H4 (cell line): ENCODE measurements at places on chromosomes 2 and 18. TPM values are rescaled to one million over a fixed set of nuclear protein-coding genes. Genes with fewer than 3 reads are reported as not detected.

DNA sequence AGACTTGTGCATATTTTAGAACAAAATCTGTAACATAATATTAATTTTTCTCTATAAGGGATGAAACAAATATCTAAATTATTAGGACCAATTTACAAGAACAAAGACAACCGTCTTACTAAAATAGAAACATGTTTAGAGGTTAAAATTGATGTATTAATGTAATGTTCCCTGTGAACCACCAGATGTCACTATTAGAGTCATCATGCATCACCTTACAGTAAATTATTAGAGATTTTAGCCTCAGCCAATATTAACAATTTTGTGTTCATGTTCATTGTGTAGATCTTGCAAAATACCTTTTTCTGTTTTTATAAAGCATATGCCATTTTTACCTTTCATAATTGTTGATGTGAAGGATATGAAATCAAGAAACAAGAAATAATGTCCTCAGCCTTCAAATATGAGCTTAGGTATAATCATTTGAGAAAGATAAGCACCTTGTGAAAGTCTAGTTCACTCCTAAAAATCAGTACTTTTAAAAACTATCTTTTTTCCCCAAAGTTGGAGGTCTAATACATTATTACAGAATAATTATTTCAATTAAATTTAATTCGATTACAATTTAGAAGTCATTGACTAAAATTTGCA, 344.3 kb upstream of the KCNH7 start:
- DNase-seq, result peak; percentile 30

DNA sequence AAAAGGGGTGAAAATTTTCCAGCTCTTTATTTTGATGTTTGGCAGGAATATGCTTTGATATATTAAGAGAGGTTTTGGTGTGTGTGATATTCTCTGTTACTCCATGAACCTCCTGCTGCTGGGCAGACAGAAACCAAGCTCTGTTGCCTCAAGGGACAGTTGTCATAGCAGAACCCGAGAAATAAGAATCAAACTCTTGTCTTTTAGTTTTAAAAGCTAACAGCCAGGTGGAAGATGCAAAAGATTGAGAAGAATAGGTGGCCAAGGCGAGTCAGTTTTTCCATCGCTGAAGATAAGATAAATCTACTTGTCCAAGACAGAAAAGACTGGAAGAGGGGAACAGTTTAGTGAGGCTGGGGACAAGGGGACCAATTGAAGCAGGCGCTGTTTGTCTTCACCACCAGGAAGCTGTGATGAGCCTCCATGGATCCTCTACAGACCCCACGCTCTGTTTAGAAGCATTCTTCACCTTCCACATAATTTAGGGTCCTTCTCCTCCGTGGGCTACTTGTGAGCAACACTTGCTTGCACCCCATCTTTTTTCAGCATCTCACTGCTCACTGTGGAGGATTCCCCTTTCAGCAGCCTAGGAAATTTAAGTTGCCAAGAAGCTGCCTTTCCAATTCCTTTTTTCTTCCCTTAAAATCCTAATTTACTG, 23.9 kb downstream of the PMAIP1 start:
- DNase-seq, result no peak

- no peak for DNase-seq
Observed at GRCh38 chr2:219482674-219483405, 15.9 kb upstream of the GMPPA start.

- DNase-seq, result no peak
Observed at GRCh38 chr18:75244351-75245313, 34.0 kb downstream of the TSHZ1 start.

- DNase-seq, result no peak
Observed at GRCh38 chr2:71244302-71244660, 17.4 kb upstream of the PAIP2B start.

DNA sequence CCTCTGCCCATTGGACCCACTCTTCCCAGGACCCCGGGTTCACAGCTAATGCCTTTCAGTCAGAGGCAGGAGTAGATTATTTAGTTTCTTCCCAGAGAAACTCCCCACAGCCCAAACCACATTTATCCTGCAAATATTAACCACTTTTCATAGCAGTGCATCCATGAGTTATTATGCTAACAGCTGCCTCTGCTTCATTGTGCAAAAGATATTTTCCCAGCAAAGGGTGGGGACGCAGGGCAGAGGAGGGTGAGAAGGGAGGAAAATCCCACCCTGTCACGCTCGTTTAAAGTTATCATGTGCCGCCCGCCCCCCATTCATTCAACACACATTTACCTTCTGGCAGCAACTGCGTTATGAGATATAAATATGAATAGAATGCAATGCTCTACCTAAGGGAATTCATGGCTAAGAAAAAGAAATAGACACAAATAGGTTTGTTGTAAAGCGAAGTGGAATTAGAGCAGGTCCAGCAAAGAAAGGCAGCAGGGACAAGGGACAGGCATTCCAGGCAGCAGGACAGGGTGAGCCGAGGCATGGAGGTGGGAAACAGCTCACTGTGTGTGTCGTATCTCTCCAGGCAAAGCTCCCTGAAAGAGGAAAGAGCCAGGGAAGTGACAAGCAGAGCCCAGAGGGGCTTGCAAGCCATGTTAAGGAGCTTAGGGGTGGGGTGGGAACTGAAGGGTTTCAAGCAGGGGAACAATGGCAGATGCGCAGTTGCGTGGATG, 46.3 kb upstream of the LTBP1 start:
- DNase-seq, result no peak

DNA sequence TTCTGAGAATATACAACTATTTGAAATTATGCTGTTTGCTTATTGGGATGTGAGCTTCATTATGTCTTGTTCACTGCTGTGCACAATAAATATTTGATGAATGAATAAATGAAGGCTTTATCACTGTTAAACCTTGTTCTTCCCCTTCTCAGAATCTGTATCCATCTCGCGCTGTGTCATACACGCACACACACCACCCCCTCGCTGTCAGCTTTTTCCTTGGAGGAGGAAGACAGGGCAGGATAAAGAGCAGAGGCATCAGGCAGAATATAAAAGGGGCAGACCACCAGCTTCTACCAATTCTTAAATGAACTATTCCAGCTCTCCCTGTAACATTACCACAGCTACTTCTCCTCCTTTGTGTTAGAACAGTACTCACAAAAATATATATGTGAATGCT, 75.0 kb downstream of the CD226 start:
- no peak for DNase-seq

- peak; percentile 51 for DNase-seq
Observed at GRCh38 chr2:169141713-169142352, 72.5 kb downstream of the DHRS9 start.

DNA sequence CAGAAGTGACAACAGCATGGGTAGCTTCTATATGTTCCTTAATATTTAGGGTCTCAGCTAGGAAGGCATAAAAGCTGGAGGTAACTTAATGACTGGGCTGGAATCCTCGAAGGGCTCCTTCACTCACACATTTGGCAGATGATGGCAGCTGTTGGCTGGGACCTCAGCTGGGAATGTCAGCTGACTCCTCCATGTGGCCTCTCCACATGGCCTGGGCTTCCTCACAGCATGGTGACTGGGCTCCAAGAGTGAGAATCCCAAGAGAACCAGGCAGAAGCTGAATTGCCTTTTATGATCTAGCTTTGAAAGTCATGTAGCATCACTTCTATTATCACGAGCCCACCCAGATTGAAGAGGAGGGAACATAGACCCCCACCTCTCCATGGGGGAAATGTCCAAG, 54.9 kb downstream of the TET3 start:
- DNase-seq, result no peak

GRCh38 chr18:6874315-6874714, 144.8 kb downstream of the ARHGAP28 start:
- DNase-seq, result no peak

DNA sequence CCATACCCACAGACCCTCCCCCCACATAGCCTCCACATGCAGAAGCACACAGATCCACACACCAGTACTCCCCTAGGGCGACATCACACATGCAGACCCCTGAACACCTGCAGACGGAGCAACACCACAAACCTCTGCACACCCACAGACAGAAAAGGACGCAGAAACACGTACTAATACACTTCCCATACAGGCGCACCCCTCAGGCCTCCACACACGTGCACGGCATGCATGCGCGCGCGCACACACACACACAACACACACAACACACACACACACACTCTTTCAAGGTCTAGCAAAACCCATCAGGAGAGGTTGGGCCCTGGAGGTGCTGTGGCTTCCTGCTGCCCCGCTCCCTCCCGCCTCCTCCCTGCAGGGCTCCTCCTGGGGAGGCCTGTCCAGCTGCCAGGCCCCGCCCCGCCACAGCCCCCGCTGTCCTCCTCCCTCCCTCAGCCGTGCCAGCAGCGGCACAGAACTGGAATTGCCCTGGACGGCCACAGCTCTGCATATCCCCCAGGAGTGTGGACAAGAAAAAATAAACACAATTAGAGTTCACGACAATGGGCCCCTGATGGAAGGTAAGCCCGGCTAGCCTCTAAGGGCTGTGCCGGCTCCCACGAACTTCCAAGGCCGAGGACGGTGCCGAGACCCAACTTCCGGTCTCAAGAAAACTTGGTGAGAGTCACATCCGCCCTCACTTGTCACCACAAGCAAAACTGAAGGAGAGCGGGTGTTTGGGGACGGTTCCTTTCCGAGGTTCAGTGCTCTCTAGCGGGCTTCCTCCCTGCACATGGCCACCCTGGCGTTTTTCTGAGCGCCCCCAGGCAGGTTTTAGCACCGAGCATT, 6.8 kb downstream of the ZFP36L2 start:
- DNase-seq, result peak; percentile 88

DNA sequence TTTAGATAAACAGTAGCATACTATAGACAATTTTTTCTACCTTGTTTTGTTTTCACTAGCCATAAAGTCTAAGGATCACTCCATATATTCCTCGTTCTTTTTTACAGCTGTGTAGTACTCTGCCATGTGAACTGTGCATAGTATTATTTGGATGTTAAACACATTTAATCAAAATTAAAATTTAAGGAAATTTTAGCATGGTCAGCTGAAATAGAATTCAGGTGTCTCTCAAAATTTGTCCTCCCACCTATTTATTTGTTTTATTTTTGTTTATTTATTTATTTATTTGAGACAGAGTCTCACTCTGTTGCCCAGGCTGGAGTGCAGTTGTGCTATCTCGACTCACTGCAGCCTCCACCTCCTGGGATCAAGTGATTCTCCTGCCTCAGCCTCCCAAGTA, 46.4 kb upstream of the AAK1 start:
- no peak for DNase-seq

- DNase-seq, result no peak
Observed at GRCh38 chr2:193187816-193188215, 993.1 kb upstream of the TMEFF2 start.

DNA sequence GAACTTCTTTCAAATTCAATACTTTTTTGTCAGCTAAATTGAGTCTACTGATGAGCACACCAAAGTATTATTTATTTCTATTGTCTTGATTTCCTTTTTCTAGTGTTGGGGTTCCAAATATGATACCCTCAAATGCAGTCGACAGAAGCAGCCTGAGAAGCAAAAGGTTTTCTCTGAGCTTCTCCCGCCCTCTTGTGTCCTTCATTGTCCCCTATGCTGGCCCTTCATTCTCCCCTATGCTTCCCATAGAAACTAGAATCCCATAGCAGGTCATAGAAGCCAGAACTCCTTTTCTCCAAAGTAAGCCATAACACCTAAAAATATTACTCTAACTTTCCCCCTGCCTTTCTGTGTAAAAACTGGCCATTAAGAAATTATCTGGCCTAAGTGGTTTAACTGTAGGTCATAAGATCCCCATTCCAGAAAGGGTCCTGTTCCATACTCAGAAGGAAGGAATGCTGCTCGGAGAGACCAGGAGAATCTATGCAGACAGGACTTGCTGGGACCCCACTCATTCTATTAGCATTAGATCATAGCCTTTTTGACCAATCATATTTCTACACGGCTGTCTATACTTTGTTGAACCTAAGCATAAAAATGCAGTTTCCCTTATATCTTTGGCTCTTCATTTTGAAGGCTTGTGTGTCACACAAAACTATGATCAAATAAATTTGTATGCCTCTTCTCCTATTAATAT, 764.6 kb upstream of the PKDCC start:
- DNase-seq, result no peak

DNA sequence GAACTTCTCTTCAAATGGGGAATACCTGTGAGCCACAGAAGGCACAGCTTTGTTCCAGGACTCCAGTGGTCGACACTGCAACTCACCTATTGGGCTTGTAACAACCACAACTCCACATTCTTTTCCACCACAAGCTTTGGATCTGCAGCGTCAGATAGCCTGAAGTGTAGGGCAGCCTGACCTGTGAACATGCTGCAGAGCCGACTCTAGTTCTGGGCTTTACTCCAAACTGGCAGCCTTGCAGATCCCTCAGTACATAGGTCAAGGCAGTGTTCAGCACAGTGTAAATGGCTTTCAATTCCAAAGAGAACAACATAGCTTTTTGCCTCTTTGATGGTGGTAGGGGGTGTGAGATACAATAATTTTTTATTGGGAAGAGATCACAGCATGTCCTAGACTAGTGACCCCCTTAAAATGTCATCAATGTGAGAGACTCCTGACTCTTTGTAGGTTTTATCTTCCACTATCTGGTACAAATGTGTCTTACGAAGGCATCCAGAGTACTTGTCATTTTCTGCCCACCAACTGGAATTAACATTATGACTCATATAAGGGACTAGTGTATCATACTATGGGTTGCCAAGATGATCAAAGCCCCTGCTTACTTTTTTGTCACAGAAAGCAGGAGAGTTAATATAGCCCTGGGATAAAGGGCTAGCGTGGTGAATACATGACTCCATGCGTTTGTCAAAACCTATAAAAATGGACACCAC, 149.8 kb downstream of the COPS8 start:
- peak; percentile 80 for DNase-seq

DNA sequence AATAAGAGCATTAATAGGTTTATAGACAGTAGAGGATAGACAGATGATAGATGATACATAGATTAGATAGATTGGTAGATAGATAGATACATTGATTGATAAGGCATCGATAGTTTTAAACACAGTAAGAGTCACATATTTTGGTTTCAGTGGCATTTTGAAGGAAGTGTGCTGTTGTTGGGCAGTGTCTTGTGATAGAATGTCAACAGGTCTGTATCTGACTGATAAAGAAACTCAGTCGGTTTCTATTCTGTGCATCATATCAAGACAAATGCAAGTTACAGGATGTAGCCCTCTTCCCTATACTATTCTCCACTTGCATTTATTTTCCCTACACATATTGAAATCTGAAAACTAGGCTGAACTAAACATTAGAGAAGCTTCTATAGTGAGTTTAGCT, 1229.0 kb upstream of the ZEB2 start:
- DNase-seq, result no peak

GRCh38 chr18:57791911-57792310, 11.2 kb downstream of the ATP8B1 start:
- no peak for DNase-seq

Gene TBR1
- total RNA-seq, result 0.02 TPM in 1 of 2 replicates, not detected in the other

Gene FAM110C
- 0.12 and 0.15 TPM in 2 replicates for total RNA-seq

Gene CPO
- total RNA-seq, result 0.39 TPM in 1 of 2 replicates, not detected in the other

Gene MCFD2
- total RNA-seq, result 112 and 124 TPM in 2 replicates

Gene CHRND
- total RNA-seq, result not detected in 2 replicates

Gene RAB6C
- not detected in 2 replicates for total RNA-seq

Gene SMCHD1
- 15.2 and 26.6 TPM in 2 replicates for total RNA-seq

Gene SLC11A1
- 0.04 and 0.10 TPM in 2 replicates for total RNA-seq

Gene MOCOS
- total RNA-seq, result 18.7 and 19.0 TPM in 2 replicates

Gene PTPN2
- 26.1 and 31.9 TPM in 2 replicates for total RNA-seq

Gene CTAGE1
- total RNA-seq, result not detected in 2 replicates

Gene EPG5
- 5.1 and 5.8 TPM in 2 replicates for total RNA-seq

Gene VIT
- total RNA-seq, result 2.4 and 3.6 TPM in 2 replicates

Gene PCARE
- not detected in 2 replicates for total RNA-seq

Gene SLC38A11
- not detected in 2 replicates for total RNA-seq

Gene TIGD1
- total RNA-seq, result 4.8 and 5.4 TPM in 2 replicates
